ENCODE measurements at places on chromosomes 12 and 14.

DNA sequence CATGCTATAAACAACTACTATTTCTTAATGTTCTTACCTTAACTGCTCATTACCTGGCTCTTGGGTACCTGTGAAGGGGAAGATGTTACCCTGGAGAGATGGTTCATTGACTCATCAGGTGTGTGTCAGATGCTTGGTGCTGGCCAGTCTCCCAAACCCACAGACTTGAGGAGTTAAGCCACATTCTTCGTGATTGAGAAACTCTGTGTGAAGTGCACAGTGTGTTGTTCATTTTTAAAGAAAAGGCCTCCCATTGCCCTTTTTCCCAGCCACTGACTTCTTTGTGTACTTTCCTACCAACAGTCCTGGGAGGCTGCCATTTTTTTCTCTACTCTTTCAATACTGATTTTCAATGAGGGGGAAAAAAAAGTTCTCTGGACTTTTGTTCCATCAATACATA, 3.2 kb downstream of the MGST1 start:
- no peak overlapping the region for H3K4me3 ChIP-seq
- H3K27me3 ChIP-seq: no peaks in the 10 kb centered on the region
- no peaks in the 10 kb centered on the region for H3K36me3 ChIP-seq
- peaks cover 3% of the 10 kb centered on the region for H3K4me1 ChIP-seq
- peak; percentile 14 for DNase-seq

DNA sequence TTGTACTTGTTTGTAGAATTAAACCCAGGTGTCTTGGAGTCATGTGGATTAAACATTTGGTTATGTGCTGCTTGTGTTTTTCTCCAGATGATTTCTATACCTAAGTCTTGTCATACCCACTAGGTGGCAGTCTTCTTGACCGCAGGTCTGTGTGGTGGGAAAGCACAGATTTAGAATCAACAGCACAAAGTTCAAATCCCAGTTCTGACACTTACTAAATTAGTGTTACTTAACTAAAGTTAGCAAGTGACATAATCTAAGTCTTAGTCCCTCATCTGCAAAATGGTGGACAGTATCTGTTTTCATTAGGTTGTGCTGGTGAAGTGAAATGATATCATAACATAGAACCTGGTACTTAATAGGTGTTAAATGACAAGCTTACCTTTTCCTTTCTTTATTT, 151.0 kb upstream of the ARHGAP5 start:
- no peaks in the 10 kb centered on the region for H3K36me3 ChIP-seq
- H3K27ac ChIP-seq: no peak overlapping the region
- no peaks in the 10 kb centered on the region for H3K27me3 ChIP-seq
- H3K4me1 ChIP-seq: no peaks in the 10 kb centered on the region
- peak; percentile 55 for DNase-seq

- H3K4me1 ChIP-seq: peaks cover 6% of the 10 kb centered on the region
- no peaks in the 10 kb centered on the region for H3K36me3 ChIP-seq
- no peaks in the 10 kb centered on the region for H3K27me3 ChIP-seq
Measured at GRCh38 chr14:22552001-22552826, 36.8 kb downstream of the DAD1 start.

- H3K4me3 ChIP-seq: no peak overlapping the region
- no peaks in the 10 kb centered on the region for H3K36me3 ChIP-seq
Measured at GRCh38 chr14:104820669-104821228, 19.8 kb downstream of the ZBTB42 start.

DNA sequence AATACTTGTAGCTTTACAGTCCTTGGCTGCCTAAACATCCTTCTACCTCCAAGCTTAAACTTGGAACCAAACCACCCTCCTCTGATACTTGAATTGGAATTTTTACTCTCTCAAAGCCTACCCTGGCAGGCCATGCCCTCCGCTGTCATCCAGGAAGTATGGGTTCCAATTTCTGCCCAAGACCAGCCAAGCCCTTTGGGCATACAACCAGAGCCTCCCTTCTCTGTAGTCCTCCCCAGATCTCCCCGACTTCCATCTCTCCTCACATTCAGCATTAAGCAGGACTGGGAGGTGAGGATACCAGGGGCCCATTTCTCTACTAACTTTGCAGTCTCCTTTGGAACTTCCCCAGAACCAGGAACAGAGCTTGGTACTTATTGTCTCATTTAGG, 369 bp upstream of the DHH start:
- H3K27ac ChIP-seq: no peak overlapping the region
- no peak for DNase-seq
- peaks cover 6% of the 10 kb centered on the region for H3K36me3 ChIP-seq
- H3K4me1 ChIP-seq: no peaks in the 10 kb centered on the region
- no peak overlapping the region for H3K4me3 ChIP-seq
- peaks cover 47% of the 10 kb centered on the region for H3K27me3 ChIP-seq

GRCh38 chr14:68380329-68380741, 412.5 kb downstream of the ZFP36L1 start:
- DNase-seq: no peak
- H3K4me3 ChIP-seq: no peak overlapping the region
- no peaks in the 10 kb centered on the region for H3K4me1 ChIP-seq
- H3K27ac ChIP-seq: no peak overlapping the region

DNA sequence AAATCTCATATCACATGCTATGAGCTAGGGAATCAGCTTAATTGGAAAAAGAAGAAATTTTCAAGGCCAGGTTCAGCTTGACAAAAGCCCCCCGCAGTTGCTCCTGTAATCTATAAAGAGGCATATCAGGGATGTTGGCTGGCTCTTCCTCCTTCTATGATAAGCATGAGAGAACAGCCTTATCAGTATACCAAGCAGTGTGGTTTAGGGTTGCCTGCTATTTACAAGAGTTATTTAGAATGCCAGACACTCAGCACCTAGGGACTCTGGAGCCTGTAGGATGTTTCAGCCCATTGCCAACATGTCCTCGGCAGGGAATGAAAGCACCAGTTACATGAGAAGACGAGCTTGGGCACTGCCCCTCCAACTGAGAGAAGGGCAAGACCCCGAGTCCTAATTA, 89.5 kb upstream of the TMPO start:
- H3K27ac ChIP-seq: no peak overlapping the region
- peak; percentile 77 for DNase-seq
- H3K36me3 ChIP-seq: no peaks in the 10 kb centered on the region
- H3K4me3 ChIP-seq: no peak overlapping the region

GRCh38 chr12:41250748-41251147, 62.6 kb downstream of the PDZRN4 start:
- H3K27ac ChIP-seq: no peak overlapping the region
- no peaks in the 10 kb centered on the region for H3K4me1 ChIP-seq
- no peak for DNase-seq
- H3K27me3 ChIP-seq: no peaks in the 10 kb centered on the region

DNA sequence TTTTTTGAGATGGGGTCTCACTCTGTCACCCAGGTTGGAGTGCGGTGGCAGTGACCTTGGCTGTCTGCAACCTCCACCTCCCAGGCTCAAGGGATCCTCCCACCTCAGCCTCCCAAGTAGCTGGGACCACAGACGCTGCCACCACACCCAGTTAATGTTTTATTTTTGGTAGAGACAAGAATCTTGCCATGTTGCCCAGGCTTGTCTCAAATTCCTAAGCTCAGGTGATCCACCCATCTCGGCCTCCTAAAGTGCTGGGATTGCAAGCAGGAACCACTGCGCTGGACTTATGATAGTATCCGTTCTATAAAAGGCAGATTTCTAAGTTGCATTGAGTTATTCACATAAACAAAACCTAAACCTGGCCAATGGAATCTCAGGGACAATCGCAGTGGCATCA, 321.1 kb upstream of the PRICKLE1 start:
- H3K4me3 ChIP-seq: no peak overlapping the region
- peaks cover 5% of the 10 kb centered on the region for H3K4me1 ChIP-seq
- no peak for DNase-seq
- H3K27ac ChIP-seq: no peak overlapping the region
- H3K36me3 ChIP-seq: no peaks in the 10 kb centered on the region

DNA sequence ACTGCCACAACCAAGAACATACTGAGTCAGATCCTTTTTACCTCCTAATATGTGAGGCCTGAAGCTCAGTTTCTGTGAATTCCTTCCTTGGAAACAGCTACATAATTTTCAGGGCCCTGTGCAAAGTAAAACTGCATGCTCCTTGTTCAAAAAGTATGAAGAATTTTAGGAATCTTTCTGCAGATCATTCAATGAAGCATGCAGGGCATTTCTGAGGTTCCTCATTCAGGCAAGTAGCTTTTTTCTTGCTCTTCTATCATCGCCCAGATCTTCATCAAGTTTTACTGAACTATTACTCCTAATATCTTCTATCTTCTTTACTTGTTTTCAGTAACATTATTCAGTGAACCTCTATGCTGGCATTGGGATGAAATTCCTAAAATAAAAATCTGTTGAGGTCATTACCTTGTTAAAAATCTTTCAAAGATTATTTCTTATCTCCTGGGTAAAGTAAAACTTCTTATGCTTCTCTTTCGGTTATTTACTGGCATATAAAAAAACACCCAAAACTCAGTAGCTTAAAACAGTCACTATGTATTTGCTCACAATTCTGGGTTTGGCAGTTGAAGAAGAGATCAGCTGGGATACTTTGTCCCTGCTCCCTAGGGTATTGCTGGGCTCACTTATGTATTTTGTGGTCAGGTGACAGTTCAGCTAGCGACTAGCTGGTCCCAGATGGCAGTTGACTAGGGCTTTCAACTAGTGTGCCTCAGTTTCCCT, 42.6 kb upstream of the KRR1 start:
- no peak overlapping the region for H3K4me3 ChIP-seq
- H3K36me3 ChIP-seq: no peaks in the 10 kb centered on the region
- peak overlapping the region; percentile 34 for H3K27ac ChIP-seq
- no peaks in the 10 kb centered on the region for H3K27me3 ChIP-seq

GRCh38 chr12:131795690-131796410, 32.3 kb upstream of the MMP17 start:
- H3K36me3 ChIP-seq: peaks cover 2% of the 10 kb centered on the region
- H3K27me3 ChIP-seq: no peaks in the 10 kb centered on the region
- peaks cover 5% of the 10 kb centered on the region for H3K4me1 ChIP-seq
- no peak overlapping the region for H3K4me3 ChIP-seq
- DNase-seq: peak; percentile 75

- DNase-seq: no peak
- H3K27me3 ChIP-seq: no peaks in the 10 kb centered on the region
- no peak overlapping the region for H3K27ac ChIP-seq
- H3K4me1 ChIP-seq: peaks cover 5% of the 10 kb centered on the region
- H3K4me3 ChIP-seq: no peak overlapping the region
Measured at GRCh38 chr14:74085828-74086227, 1.1 kb downstream of the LIN52 start.

DNA sequence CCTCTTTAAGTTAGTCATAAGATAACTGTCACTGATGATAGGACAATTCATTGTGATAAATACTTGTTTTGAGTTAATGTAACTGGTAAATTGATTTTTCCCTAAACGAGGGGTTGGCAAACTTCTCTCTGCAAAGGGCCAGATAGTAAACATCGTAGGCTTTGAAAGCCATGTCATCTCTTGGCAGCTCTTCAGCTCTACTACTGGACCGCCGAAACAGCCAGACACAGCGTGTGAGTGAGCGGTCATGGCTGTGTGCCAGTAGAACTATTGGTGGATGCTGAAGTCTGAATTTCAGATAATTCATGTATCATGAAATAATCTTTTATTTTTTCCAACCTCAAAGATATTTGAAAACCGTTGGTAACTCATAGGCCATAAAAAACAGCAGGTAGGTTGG, 9.9 kb downstream of the PIWIL1 start:
- H3K27me3 ChIP-seq: no peaks in the 10 kb centered on the region
- no peak overlapping the region for H3K4me3 ChIP-seq

GRCh38 chr12:22447223-22447622, 97.1 kb downstream of the C2CD5 start:
- no peak for DNase-seq
- H3K4me3 ChIP-seq: no peak overlapping the region
- no peak overlapping the region for H3K27ac ChIP-seq
- no peaks in the 10 kb centered on the region for H3K36me3 ChIP-seq
- H3K4me1 ChIP-seq: no peaks in the 10 kb centered on the region

DNA sequence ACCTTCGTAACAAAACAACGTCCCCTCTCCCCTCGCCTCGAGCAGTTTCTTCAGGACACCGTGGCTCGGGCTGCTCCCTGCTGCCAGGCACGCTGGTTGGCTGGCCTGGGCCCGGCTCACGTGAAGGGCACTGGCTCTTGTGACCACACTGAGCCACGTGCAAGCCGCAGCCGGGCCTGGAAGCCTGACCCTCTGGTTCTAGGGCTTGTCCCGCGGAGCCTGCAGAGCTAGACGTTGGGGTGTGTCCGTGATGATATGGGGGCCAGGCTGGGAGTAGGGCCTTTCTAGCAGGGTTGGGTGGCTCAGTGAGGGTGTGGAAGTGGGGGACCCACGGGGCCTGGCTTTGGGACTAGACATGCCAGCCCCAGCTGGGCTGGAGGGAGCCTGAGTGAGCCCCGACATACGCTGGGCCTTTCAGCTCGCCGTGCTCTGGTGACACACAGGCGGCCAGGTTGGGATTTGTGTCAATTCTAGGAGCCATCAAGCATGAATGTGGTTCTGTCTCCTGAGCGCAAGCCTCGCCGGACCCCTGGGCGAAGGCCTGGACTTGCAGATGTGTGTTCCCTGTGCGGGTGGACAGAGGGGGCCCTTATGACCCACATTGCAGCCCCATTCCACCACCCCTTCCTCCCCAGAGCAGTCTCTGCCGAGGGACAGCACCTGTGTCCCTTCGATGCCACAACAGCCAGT, 13.6 kb upstream of the AMN start:
- no peak for DNase-seq
- no peak overlapping the region for H3K27ac ChIP-seq
- H3K27me3 ChIP-seq: no peaks in the 10 kb centered on the region
- no peaks in the 10 kb centered on the region for H3K36me3 ChIP-seq
- no peak overlapping the region for H3K4me3 ChIP-seq

GRCh38 chr12:67760586-67761275, 112.2 kb downstream of the DYRK2 start:
- H3K27me3 ChIP-seq: no peaks in the 10 kb centered on the region
- H3K4me3 ChIP-seq: no peak overlapping the region
- peak; percentile 70 for DNase-seq

DNA sequence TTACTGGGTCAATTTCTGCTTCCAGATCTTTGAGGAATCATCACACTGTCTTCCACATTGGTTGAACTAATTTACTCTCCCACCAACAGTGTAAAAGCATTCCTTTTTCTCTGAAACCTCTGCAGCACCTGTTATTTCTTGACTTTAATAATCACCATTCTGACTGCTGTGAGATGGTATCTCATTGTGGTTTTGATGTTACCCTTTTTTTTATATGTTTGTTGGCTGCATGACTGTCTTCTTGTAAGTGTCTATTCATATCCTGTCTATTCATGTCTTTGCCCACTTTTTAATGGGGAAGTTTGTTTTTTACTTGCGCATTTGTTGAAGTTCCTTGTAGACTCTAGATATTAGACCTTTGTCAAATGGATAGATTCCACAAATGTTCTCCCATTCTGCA, 324.9 kb downstream of the NAV3 start:
- no peaks in the 10 kb centered on the region for H3K36me3 ChIP-seq
- H3K27me3 ChIP-seq: no peaks in the 10 kb centered on the region
- H3K4me1 ChIP-seq: no peaks in the 10 kb centered on the region
- no peak overlapping the region for H3K4me3 ChIP-seq
- H3K27ac ChIP-seq: no peak overlapping the region

GRCh38 chr12:102800565-102800964, 116.5 kb downstream of the PAH start:
- H3K27ac ChIP-seq: no peak overlapping the region
- no peaks in the 10 kb centered on the region for H3K36me3 ChIP-seq
- DNase-seq: no peak
- H3K4me1 ChIP-seq: no peaks in the 10 kb centered on the region

GRCh38 chr12:131749618-131750315, 38.9 kb downstream of the SFSWAP start:
- H3K36me3 ChIP-seq: peaks cover 15% of the 10 kb centered on the region
- no peak overlapping the region for H3K27ac ChIP-seq
- no peaks in the 10 kb centered on the region for H3K4me1 ChIP-seq
- H3K27me3 ChIP-seq: no peaks in the 10 kb centered on the region
